A549 treated with CpdA at 1 μM for 4 hours (cell line): ENCODE measurements at places on chromosomes 7 and 10. TPM values are rescaled to one million over a fixed set of nuclear protein-coding genes. Genes with fewer than 3 reads are reported as not detected.

Gene GIMAP5
- total RNA-seq = not detected in 5 replicates

Gene CCDC3
- 0.57 to 0.94 TPM (median 0.89 TPM) in 5 replicates for total RNA-seq

Gene C10orf88
- total RNA-seq = 7.2 to 9.3 TPM (median 8.7 TPM) in 5 replicates

Gene ITGB8
- total RNA-seq = 0.65 to 1.1 TPM (median 0.83 TPM) in 5 replicates

Gene SDK1
- 0.34 to 0.86 TPM (median 0.59 TPM) in 5 replicates for total RNA-seq

Gene ACTL6B
- total RNA-seq = not detected in 5 replicates

Gene CRHR2
- 0.03 TPM in 1 of 5 replicates, not detected in the others for total RNA-seq

Gene CCDC146
- 0.48 to 1.5 TPM (median 0.70 TPM) in 5 replicates for total RNA-seq

Gene HGF
- 0.06 TPM in 2 of 5 replicates, not detected in the others for total RNA-seq

Gene LIPF
- not detected in 5 replicates for total RNA-seq

Gene TRPV6
- total RNA-seq = not detected in 5 replicates

Gene DYDC2
- total RNA-seq = 0.06 to 0.14 TPM (median 0.08 TPM) in 3 of 5 replicates, not detected in the others

Gene PDCD11
- total RNA-seq = 38.8 to 42.0 TPM (median 40.2 TPM) in 5 replicates

Gene COL13A1
- total RNA-seq = 0.41 to 0.57 TPM (median 0.43 TPM) in 5 replicates

Gene ENO4
- 0.19 to 0.51 TPM (median 0.34 TPM) in 5 replicates for total RNA-seq

Gene SUN3
- total RNA-seq = 0.15 to 0.91 TPM in 2 of 5 replicates, not detected in the others

Gene TMEM273
- not detected in 5 replicates for total RNA-seq
